ENCODE measurements at places on chromosomes 5 and 9.

DNA sequence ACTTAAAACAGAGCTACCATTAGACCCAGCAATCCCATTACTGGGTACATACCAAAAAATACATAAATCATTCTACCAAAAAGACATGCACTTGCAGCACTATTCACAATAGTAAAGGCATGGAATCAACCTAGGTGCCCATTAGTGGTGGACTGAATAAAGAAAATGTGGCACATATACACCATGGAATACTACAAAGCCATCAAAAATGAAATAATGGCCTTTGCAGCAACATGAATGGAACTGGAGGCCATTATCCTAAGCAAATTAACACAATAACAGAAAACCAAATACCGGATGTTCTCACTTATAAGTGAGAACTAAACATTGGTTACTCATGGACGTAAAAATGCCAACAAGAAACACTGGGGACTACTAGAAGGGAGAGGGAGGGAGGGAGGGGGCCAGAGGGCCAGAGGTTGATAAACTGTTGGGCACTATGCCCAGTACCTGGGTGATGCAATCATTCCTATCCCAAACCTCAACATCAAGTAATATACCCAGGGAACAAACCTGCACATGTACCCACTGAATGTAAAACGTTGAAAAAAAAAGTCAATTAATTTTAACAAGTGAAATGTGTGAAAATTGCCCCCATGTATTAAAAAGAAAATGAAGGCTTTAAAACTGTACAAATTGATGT is 24.5 kb upstream of the GPR150 start:
- no peak for DNase-seq

- peak; percentile 70 for DNase-seq
These were observed 114.8 kb downstream of the TLE4 start for GRCh38 chr9:79686381-79687130.

DNA sequence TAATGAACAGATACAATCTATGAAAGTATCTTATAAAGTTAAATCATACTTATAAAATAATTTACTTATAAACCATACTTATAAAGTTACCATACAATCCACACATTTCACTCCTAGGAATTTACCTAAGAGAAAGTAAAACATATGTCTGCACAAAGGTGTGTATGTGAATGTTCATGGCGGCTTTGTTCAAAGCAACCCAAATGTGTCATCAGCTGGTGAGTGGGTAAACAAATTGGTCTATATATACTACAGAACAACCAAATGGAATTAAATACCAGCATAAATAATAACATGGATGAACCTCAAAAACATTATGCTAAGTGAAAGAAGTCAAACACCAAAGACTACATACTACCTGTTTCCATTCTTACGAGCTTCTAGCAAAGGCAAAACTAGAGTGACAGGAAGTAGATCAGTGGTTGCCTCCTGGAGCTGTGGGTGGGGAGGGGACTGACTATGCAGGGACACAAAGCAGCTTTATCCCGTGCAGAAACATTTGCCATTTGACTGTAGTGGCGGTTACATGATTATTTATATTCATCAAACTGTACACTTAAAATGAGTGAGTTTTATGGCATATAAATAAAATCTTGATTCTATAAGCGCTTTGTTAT is 10.6 kb downstream of the TRAF1 start:
- no peak for DNase-seq

DNA sequence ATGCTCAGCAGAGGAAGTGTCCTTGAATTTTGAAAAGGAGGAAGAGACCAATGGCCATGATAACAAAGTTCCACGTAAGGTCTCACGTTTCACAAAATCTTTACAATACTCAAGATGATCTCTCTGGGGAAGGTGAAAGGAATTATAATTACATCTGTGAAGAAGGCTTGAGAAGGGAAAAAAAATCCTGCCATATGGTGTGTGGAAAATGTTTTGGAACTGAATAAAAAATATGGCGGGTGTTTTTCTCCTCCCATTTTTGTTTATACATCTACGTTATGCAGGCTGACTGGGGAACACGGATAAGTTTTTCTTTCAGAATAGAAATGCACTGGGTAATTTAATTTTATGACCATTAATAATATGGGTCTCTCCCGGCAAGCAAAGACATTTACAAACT is 425.6 kb upstream of the BRINP1 start:
- no peak for DNase-seq

GRCh38 chr9:73023025-73023541 is 70.2 kb upstream of the ALDH1A1 start:
- peak; percentile 85 for DNase-seq

DNA sequence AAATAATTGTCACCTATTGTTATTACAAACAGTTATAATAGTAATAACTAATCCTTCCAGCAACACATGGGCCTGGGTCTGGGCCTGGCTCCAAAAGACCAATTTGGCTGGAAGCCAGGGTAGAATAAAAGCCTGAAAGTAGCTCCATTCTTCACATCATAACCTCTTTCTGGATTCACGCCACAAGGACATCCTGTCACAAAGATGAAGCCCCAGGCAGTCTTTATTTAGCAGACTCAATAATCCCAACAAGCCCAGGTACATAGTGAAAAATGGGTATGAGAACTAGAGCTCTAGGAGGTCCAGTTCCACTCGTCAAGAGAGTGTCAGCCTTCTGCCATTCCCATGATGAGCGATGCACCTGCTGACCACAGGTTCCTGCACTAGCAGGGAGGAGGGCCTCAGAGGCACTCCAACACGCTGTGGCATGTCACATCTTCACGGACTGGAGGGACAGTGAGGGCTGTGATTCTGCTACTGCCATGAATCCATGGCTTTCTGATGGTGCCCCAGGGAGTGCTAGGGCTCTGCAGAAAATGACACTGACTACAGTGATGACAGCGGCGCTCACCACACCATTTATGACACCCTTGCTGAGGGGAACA is 124.9 kb downstream of the SPOCK1 start:
- peak; percentile 60 for DNase-seq

DNA sequence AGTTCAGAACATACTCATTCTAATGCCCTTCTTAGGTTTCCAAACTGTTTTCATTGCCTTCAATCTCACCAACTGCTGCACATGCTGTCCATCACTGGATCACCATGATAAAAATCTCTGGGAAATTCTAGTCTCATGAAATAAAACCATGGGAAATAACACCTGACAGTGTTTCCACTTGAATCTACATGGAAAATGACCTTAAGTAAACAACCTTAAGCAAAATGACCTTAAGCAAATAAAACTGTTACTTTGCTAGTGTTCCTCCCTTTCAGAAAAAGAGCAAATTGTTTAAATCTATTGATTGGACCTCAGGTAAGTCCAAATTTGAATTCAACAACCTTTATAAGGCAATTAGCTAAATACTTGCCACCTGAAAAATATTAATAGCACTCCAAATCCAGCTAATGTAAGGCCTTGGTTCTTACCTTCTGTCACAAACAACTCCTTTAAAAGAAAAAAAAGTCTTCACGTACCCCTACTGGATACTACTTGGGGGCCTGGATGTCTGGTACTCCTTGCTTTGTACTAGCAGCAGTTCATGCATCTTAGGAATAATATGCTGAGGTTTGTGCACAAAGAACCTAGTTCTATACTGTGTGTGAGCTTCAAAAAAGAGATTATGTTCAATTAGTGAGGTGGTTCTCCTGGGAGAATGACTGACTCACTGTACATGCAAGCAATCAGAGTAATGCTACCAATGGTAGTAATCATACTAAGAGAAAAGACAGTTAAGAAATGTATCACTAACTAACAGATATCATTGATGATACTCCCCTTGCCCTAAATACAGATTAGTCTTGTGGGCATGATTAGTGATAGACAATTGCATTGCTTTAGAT is 630.4 kb downstream of the PSAT1 start:
- DNase-seq = no peak

GRCh38 chr5:160158087-160158486 is 38.8 kb upstream of the PWWP2A start:
- DNase-seq = no peak

DNA sequence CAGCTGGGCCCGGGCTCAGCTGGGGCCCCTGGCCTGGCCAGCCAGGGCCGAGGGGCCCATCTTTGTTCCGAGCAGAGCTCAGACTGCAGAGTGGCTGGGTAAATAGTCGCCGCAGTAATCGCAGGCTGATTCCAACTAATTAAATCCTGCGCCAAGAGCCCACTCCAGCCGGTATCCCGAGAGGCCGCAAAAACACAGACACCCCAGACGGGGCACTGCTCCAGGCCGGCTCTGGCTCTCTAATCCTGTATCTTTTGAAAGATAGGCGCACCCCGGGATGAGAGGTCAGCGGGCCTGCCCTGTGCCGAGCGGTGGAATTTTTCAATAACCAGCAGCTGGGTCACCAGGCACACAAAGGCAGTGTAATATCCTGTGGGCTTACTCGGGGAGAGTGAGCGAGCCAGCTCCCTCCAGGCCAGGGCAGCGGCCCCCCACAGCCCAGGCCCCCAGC is 57.7 kb downstream of the LMX1B start:
- DNase-seq = no peak

GRCh38 chr5:132549576-132549975 is 6.3 kb upstream of the IL5 start:
- no peak for DNase-seq

GRCh38 chr5:74587890-74588289 is 52.6 kb downstream of the ENC1 start:
- peak; percentile 28 for DNase-seq

- no peak for DNase-seq
These were observed 43.5 kb downstream of the SARDH start for GRCh38 chr9:133694686-133695085.

DNA sequence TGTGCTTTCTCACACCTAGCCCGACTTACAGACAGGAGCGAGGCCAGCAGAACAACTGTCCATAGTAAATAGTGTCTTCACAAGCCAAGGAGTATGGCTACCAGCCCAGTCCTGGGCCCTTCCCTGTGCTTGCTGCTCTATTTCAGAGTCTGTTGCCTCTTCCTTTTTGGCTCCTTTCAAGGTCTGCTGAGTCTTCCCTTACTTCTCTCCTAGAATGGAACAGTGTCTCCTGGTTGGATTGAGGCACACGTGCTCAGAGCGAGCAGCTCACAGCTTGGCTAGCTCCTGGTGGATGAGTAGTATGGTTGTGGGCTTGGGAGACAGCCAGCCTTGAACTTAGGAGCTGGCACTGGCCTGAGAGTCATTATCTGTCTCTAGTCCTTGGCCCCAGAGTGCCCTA is 72.8 kb downstream of the TLE4 start:
- no peak for DNase-seq

GRCh38 chr5:178280631-178281030 is 48.0 kb upstream of the PHYKPL start:
- no peak for DNase-seq

- DNase-seq = no peak
These were observed 187.1 kb downstream of the KIF4B start for GRCh38 chr5:155200608-155201007.

GRCh38 chr9:130873966-130874365 is 22.6 kb downstream of the QRFP start:
- DNase-seq = no peak

DNA sequence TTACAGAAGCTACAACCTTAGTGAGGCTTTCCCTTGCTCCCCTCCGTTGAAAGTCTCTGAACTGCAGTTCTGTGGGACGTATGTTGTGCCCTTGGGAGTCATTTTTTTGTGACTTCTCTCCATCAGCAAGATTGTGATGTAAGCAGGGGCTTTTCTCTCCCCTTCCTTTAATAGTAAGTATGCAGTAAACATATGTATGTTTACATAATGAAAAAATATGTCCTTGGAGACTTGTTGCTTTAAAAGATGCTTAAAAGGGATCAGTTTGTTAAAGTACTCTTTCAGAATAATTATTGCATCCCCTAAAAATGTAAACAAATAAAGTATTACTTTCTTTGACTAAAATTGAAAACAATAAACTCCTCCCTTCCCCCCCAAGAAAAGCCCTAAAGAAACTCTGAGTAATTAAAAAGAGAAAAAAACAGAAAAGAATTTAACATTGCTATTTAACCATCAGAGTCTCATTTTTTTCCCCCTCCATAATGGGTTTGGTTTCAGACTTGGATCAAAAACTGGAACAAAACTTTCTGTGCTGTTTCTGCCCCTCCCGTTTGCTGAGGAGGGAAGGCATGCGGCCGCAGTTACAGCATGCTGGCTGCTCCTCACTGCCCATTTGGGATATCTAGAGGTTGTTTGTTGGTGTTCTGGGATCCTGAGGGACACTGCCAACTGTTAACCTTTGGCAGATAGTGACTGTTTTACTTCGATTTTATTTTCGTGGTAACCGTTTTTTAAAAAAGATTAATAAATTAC is 40.2 kb downstream of the TRIO start:
- no peak for DNase-seq

GRCh38 chr9:78365748-78366697 is 69.1 kb downstream of the PSAT1 start:
- DNase-seq = peak; percentile 47

- DNase-seq = no peak
These were observed 99.3 kb downstream of the ITGA1 start for GRCh38 chr5:52887066-52887465.

DNA sequence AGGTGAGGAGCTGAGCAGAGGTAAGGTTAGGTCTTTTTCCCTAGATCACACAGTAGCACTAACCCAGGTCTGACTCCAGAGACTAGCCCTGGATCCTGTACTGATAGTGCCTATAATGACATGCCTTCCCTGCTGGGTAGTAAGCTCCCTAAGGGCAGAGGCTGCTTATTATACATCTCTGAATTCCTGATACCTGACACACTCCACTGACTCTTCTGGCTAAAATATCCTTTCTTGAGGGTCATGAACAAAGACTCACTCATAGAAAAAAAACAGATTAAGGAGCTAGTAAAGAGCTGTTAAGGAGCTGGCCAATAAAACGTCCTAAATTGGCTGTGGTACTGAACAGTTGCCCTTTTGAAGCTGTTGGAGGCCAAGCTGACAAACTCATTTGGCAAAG is 149.0 kb upstream of the ITGA1 start:
- no peak for DNase-seq

GRCh38 chr5:37841203-37841602 is 1.4 kb upstream of the GDNF start:
- DNase-seq = peak; percentile 53

- no peak for DNase-seq
These were observed 101.8 kb upstream of the TAF11L2 start for GRCh38 chr5:17396247-17396646.

DNA sequence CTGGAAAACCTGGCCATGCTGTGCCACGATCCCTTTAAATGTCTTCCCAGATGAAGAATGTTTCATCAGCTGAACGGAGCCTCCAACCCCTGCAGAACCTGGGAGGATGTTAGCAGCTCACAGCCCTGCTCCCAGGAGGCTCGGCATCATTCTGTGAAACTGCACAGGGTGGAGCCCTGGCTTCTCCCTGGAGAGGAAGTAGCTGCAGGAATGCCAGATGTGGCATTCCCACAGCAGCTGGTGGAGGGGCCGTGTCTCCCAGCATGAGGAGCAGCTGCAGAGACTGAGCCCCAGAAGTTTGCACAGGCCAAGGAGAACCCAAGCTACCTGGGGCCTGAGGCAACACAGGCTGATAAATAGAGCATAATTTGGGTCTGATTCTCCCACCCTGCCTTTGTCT is 165.8 kb upstream of the MAP3K1 start:
- DNase-seq = no peak
